HEK293T (cell line): ENCODE measurements at places on chromosomes 5 and 9.

DNA sequence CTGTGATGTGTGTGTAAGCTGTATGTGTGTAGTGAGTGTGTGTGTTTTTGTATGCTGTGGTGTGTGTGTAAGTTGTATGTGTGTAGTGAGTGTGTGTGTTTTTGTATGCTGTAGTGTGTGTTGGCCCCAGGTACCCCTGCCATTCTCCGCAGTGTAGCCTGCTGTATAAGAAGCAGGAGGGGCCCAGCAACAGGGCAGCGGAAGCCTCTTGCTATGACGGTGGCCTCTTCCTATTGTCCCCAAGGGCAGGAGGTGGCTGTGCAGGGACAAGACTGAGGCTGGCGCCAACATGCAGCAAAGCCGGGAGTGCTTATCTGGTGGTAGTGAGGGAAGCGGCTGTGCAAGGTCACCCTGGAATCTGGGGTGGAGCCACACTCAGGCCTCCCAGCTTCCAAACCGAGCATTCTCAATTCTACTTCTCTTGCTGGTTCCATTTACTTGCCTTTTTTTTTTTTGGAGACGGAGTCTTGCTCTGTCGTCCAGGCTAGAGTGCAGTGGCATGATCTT lies 5.1 kb downstream of the SPAAR start:
- no peak for DNase-seq

GRCh38 chr5:81843845-81844244 lies 92.9 kb upstream of the SSBP2 start:
- DNase-seq = no peak

DNA sequence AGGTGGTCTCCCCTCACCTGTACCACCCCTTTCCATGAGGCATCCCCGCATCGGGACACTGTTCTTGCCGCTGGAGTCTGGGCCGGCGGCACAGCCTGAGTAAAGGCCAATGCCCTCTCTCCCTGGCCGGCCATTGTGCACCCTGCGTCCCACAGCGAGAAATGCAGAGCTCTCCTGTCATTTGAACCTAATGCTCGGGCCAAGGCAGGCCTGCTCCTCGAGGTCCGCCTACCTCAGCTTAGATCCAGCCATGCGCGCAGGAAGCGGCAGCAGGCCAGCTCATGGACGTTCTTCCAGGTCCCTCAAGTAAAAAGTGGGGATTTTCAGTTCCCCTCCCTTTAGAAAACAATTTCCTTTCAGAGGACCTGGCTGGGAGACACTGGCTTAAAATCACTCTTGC lies 135.0 kb downstream of the HSD17B3 start:
- no peak for DNase-seq

DNA sequence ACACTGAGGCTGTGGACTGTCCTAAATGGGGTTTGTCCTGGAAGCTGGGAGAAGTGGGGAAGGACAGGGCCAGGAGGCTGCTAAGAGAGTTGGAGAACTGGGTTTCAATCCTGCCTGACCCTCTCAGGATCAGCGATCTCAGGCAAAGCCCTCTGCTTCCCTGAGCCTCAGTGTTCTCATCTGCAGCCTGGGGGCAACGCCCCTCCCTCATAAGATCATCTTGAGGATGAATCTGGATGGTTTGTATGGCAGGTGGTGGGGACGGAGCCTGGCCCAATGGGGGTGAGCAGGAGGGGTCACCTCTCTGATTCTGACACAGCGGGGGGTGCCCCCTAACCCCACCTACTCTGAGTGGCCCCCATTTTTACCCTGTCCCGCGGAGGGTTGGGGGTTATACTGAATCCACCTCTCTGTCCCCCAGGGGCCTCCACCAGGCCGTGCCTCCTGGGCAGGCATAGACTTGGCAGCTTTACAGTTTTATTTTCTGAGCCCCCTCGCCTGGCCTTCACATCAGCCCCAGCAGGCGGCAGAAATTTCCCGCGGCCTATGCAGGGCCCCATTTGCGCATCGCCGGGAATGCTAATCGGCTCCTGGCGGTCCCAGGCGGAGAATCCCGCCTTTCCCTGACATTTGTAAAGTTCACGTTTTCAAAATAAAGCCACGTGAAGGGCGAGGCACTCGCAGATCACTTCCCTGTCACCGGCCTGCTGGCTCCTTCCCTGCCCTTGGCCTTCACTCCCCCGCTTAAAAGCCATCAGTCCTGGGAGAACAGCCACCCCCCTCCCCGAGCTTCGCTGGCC lies 17.8 kb upstream of the LAMC3 start:
- DNase-seq = no peak

- no peak for DNase-seq
Measured at GRCh38 chr9:115212125-115212605, 94.2 kb upstream of the TNC start.

- no peak for DNase-seq
Measured at GRCh38 chr5:96074870-96075269, 113.2 kb upstream of the ELL2 start.
